ENCODE measurements at places on chromosomes 3 and 15.

GRCh38 chr15:57854531-57854930 lies 148.0 kb downstream of the POLR2M start:
- no peak for DNase-seq

GRCh38 chr3:126442094-126442855 lies 33.4 kb downstream of the ZXDC start:
- DNase-seq: no peak

DNA sequence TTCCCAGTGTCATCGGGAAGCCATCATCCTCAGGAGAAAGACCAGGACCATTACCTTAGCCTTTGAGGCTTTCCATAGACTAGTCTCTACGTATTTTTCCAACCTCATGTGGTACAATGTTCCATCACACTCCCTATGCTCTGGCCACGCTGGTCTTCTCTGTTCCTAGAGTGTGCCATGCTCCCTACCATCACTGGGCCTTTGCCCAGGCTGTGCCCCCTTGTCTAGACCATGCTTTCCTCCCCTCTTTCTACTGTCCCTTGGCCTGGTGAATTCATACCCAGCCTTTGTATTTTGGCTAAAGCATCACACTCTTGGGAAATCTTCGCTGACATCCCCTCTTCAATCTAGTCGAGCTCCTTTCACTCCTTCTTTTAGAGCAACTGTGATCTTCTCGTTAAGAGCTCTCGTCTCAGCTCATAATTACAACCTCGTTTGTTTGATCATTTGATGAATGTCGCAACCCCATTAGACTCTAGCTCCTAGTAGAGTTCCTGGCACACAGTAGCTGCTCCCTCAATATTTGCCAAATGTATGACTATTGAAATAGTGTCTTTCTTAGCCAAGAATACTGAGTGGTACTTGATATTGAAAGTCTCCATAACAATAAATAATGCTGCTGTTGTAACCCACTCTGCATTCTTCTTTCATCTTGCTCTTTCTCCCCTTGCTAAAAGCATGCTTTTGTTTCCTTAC lies 100.2 kb upstream of the FAM3D start:
- no peak for DNase-seq

DNA sequence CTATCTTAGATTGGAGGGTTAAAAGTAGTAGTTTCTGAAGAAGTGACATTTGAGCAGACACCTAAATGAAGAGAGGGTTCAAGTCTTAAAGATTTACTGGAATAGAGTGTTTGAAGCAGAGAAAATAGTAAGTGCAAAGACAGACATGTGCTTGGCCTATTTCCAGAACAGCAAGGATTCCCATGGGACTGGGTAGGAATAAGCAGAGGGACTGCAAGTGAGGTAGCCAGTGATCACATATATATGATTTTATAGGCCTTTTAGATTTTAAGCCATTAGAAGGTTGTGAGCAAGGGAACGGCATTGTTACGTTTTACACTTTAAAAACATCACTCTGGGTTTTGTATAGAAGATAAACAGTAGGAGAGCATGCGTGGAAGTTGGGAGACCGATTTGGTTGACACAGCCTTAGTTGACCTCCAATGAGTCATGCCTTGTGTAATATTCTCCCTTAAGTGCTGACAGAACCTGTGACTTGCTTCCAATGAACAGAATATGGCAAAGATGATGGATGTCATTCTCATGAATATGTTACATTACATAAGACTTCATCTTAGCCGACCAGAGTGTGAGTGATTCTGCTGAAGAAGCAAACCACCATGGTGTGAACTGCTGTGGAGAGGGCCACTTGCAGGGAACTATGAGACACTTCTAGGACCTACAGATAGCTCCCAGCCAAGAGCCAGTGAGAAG lies 37.1 kb upstream of the SLC4A7 start:
- no peak for DNase-seq

GRCh38 chr15:39851500-39852092 lies 68.5 kb downstream of the GPR176 start:
- no peak for DNase-seq

DNA sequence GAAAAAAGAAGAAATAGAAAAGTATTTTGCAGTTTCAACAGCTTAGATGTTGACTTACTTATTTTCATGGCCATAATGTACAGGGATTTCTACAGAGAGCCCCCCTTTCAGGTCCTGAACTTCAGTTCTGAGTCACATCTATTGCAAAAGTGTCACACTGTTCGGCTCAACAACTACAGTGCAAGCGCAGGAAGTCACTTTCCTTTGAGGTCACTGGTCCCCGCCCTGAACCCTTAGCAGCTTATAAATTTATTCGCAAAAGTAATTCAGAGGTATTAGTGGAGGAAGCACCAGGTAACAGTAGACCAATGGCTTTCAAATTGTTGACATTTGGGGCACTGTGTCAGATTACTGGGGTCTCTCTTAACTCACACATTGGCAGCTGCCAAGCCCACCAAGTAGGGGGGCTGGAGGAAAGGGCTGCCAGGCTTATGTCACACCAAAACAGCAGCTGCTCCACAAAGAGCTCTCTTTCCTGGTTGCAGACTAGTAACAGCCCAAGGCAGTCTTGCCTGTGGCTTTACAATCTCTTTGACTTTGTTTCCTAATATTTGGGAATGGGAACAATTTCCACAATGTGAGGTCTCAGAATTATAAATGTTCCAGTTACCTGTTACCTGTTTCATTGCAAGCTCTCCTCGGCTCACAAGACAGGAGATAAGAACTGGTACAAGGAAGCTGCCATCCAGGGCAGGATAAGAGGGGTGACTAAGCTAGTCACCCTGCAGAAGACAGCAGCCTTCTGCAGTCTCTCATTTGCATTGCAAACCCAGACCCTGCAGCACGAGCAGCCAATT lies 130.2 kb upstream of the STRIT1 start:
- DNase-seq: no peak

DNA sequence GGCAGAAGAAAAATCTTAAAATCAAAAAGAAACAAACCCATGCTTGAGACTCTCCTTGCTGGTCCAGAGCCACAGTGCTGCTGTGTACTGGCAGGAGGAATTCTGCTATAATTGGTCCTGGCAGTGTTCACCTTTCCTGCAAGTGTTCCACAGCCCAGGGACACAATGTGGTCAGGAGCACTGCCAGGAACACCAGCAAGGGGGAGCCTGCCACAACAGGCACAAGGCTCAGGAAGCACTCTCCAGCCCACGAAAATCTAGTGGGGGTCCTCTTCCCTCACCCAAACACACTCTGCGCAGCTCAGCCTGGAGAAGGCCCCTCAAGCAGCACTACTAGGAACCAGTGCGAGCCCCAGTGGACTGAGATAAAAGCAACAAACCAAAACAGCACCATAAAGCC lies 92.9 kb downstream of the UBE3A start:
- DNase-seq: no peak

- DNase-seq: no peak
These were observed 177.5 kb downstream of the OXSM start for GRCh38 chr3:25967385-25967784.

DNA sequence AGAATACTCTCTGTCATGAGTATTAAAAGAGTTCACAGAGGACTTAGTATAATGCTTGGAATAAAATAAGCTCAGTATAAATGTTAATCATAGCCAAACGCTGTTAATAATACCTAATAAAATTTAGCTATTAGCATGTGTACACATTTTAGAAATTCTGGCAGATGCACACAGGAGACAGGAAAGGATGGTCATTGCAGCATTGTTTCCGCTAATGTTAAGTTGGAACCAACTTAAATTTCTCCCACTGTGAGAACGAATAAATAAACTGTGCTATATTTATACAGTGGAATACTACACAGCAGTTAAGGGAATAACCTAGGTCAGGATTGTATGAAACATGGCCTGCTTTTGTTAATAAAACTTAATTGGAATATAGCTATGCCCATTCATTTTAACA lies 370.4 kb upstream of the TGFBR2 start:
- DNase-seq: no peak

DNA sequence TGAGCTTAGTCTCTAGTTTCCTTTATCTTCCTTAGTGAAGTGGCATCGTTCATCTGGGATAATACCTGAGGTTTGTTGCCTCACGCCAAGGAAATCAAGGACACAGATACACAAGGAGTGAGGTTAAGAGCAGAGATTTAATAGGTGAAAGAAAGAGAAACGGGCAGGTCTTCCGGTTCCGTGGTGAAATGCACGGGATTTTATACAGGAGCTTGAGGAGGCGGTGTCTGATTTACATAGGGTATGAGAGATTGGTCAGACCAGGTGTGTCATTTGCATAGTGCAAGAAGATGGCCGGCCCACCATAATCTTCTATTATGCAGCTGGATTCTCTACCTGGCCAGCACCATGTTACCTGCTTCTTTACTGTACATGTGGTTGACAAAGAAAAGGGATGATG lies 17.2 kb downstream of the ARRDC4 start:
- no peak for DNase-seq

DNA sequence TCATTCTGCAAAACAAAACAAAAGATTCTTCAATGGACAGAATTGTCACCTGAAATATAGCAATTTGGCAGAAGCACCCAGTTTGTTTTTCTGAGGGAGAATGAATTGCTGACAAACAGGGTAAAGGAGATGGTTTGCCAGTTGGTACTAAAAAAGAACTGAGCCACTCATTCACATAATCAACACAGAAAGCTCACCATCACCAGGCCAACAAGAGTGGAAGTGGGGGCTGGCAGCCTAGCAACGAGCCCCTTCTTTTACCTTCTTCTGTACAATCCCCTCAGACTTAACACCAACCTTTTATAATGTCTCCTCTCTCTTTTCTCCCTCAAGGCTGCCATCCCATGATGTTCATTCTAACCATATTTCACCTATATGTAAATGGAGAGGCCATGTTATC lies 5.9 kb downstream of the TOP2B start:
- DNase-seq: no peak

DNA sequence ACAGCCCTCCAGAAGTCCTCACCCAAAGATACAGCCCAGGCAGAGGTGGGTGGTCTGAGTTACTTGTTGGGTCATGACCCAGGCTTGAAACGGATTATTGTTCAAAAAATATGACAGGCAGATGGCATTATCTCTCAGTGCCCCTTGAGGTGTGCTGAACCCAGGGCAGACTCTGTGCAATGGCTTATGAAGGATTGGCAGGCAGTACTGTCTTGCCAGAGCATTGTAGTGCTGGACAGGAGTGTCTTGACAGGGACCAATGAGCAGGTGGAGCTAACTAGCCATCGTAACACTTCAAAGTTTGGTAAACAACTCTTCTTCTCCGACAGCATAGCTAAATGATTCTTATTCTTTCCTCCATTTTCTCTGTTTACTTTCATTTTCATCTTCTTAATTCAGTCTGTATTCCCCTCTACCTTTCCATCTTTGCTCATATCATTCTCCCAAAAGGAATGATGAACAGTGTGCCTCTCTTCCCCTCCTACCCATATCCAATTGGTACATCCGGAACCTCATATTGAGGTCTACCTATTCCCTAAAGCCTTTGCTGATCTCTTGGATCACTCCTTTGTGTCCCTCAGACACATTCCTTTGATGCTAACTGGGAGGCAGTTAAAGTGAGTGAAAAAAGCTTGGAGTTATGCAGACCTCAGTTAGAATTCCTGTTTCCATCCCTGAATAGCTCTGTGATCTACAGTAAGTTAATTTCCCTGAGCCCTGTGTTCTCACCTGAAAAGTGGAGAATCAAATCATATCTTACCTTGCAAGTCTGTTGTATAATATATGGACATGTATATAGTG lies 2.6 kb upstream of the IL20RB start:
- DNase-seq: no peak
